MCF 10A (cell line): ENCODE measurements at places on chromosomes 12 and 14. TPM values are rescaled to one million over a fixed set of nuclear protein-coding genes. Genes with fewer than 3 reads are reported as not detected.

GRCh38 chr12:14900521-14901227, 15.0 kb upstream of the MGP start:
- no peak for DNase-seq

GRCh38 chr12:4789776-4790175, 69.6 kb downstream of the GALNT8 start:
- DNase-seq, result no peak

GRCh38 chr12:19209661-19210060, 80.1 kb downstream of the PLEKHA5 start:
- no peak for DNase-seq

DNA sequence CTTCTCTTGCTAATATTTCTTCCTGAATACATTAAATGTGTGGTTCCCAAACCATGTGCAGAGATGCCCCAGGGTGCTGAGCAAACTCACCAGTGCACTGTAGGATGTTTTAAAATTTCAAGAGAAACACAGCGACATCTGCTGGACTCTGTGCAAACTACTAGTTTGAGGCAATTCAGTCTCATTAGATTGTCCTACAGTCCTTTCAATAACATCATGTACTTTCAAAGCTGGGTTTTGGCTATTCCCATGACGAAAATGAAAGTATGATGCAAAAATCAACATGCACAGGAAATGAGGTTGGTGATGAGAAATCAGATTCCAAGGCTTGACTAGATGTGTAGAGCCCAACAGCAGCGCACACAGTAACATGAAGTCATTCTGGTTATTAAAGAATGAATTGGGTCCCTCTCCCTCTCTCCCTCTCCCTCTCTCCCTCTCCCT, 66.3 kb downstream of the CLIP1 start:
- peak; percentile 69 for DNase-seq

The CELA1 gene
- total RNA-seq, result not detected in 2 replicates

The NGB gene
- total RNA-seq, result not detected in 2 replicates

DNA sequence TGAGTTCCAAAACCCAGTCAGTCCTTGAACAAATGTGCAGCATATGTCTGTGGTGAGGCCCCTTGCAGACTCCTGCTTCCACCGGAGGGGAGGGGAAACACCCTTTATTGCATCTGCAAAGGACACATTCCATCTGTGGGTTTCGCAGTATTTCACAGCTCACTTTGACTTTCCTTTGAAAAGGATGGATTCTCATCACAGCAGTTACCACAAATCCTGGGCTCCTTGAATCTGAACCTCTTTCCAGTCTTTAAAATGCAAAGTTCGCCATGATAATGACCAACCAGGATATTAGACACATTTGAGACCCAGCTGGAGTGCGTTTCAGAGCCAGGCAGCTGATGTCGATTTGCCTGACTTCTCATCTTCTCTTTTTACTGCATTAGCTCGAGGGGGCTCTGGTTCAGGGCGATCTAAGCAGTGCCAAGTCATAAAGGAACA, 242.4 kb downstream of the SLC15A4 start:
- no peak for DNase-seq
